Activated CD4-positive, alpha-beta T cell treated with anti-CD3 and anti-CD28 coated beads, Interleukin-2, amount 10 ng/mL, durations not matched to agents 24 days and 14 days (primary cell): ENCODE measurements at places on chromosomes 6 and 20.

- H3K27ac ChIP-seq = no peak overlapping the region
- no peaks in the 10 kb centered on the region for H3K27me3 ChIP-seq
- no peaks in the 10 kb centered on the region for H3K36me3 ChIP-seq
- H3K4me1 ChIP-seq = no peaks in the 10 kb centered on the region
These were observed 64.7 kb upstream of the RPS6KA2 start for GRCh38 chr6:166691746-166692145.

DNA sequence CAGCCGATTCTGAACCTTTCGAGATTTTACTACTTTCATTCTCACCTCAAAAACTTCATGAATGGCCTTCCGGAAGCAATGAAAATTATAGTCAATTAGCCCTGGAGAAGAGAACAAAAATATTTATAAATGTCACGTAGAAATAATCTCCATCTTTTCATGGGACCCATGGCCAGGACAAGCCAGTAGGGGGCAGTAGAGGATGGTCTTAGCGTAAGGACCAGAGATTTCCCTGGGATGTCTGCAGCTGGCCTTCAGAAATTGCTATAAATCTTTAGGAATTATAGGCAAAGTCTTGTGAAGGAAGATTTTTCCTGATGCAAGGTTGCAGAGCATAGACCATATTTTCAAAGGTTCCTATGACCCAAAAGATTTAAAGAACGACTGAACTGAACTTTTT lies 15.6 kb upstream of the UBE2J1 start:
- H3K27me3 ChIP-seq = no peaks in the 10 kb centered on the region
- H3K4me1 ChIP-seq = peaks cover 30% of the 10 kb centered on the region
- H3K36me3 ChIP-seq = no peaks in the 10 kb centered on the region
- no peak overlapping the region for H3K27ac ChIP-seq
- no peak overlapping the region for H3K4me3 ChIP-seq

- DNase-seq = peak; percentile 80
- peaks cover 20% of the 10 kb centered on the region for H3K4me1 ChIP-seq
- H3K36me3 ChIP-seq = peaks cover 1% of the 10 kb centered on the region
- peaks cover 49% of the 10 kb centered on the region for H3K27me3 ChIP-seq
These were observed 1.4 kb downstream of the BTN1A1 start for GRCh38 chr6:26501482-26501986.

DNA sequence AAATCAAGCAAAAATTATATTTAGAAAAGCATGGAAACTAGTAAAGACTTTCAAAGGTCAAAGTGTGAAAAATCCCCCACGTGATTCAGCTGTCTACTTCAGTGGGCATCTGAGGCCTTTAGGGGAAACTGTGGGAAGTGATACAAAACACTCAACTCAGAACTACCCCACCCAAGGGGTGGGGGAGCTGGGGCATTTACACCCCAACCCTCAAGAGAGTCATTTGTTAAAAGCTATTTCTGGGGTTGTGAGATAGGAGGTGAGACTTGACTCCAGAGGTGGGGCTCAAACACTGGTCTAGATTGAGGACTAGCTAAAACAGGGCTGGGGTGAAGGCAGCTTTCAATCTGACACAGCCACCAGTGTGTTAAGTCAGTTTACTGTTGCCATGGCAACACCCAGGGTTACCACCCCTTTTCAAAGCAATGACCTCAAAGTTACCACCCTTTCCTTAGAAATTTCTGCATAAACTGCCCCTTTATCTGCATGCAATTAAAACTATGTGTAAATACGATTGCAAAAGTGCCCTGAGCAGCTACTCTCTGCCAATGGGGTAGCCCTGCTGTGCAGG lies 9.9 kb upstream of the GTSF1L start:
- H3K4me3 ChIP-seq = peak overlapping the region; percentile 10
- no peaks in the 10 kb centered on the region for H3K36me3 ChIP-seq
- H3K27me3 ChIP-seq = no peaks in the 10 kb centered on the region
- peak overlapping the region; percentile 78 for H3K27ac ChIP-seq

GRCh38 chr6:108998485-108998884 lies 96.2 kb downstream of the SESN1 start:
- peaks cover 2% of the 10 kb centered on the region for H3K4me1 ChIP-seq
- H3K27me3 ChIP-seq = no peaks in the 10 kb centered on the region
- peaks cover 18% of the 10 kb centered on the region for H3K36me3 ChIP-seq

DNA sequence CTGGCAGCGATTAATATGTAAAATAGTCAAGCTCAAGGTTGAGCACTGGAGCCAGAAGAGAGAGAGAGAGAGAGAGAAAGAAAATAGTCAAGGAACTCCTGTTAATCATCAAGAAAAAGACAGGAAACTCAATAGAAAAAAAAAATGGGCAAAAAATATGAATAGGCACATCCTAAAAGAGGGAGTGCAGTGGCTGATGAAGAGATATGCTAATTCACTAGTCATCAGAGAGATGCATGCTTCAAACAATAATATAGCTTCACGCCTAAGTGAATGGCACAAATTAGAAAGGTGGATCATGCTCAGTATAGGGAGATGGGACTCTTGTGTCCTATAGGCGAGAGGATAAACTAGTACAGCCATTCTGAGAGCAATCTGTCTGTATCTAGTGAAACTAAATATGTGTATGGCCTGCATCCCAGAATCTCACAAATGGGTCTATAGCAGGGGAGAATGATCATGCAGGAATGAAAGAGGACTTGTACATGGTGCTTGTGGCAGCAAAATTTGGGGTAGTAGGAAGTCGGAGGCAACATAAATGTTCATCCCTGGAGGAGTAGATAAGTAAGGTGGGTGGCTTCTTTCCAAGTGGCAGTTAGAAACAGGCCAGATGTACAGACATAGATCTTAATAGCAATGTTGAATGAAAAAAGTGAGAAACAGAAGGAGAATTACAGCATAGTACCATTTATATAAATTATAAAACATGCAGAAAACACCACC lies 176.8 kb downstream of the VEGFA start:
- peaks cover 1% of the 10 kb centered on the region for H3K27me3 ChIP-seq

DNA sequence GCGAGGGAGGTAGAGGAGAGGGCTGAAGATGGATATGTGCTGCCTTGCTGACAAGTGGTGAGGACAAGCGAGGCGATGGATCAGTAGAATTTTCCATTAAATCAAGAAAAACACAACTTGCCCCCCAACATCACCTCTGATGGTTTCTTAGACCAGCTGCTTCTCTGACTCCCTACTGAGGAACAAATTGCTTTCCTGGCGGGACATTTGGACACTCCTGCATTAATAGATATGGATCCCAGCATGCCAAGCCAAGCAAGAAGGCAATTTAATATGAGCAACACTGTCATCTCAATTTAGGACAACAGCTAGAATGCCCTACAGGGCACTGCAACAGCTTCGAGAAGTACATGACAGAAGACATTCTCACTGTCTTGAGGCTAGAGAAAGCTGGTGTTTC lies 248.4 kb upstream of the AGPAT4 start:
- H3K27me3 ChIP-seq = no peaks in the 10 kb centered on the region
- DNase-seq = no peak
- H3K4me3 ChIP-seq = no peak overlapping the region
- no peak overlapping the region for H3K27ac ChIP-seq
- no peaks in the 10 kb centered on the region for H3K4me1 ChIP-seq

DNA sequence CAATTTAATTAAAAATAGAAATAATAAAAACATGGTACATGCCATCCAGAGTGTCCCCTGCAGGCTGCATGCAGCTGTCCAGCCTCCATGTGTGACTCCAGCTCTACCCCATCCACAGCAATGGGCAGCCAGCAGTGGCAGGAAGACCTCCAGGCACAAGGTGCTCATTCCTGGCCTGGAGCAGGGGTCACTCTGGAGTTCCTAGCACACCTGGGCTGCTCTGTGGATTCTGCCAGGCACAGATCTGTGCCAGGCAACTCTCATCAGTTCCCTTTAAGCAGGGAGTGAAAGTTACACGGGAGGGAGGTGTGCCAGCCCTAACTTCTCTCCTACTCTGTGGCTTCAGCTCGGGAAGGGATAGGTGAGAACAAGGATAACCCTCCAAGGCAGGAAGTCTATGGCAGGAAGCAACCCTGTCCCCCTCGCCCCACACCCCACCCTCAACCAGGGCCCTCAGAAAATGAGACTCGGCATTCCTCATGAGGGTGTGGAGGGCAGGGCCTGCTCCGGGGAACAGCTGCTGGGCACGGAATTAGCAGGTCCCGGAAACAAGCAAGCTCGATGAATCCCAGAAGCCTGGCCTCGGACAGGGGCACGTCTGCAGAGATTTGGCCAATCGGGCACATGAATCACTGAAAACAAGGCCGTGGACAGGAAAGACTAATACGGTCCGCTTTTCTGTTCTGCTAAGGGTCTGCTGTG lies 10.0 kb downstream of the JPH2 start:
- H3K27me3 ChIP-seq = peaks cover 33% of the 10 kb centered on the region
- H3K4me3 ChIP-seq = no peak overlapping the region
- no peaks in the 10 kb centered on the region for H3K36me3 ChIP-seq
- H3K4me1 ChIP-seq = no peaks in the 10 kb centered on the region
